ENCODE measurements at places on chromosomes 1 and 21.

DNA sequence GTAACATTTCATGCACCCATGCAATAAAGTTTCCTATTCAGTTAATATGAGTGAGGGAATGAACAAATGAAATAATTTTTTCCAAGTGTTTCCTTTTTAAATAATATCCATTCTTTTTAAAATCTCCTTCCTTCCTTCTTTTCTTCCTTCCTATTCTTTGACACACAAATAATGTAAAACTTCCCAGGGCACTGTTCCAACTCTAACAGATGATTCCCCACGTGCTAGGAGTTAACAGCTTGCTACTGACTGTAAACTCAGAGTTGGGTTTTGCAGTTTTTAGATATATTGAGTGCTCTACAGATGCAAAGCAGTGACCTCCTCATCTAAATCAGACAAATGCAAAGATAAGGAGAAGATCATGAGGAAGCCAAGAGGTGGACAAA is 54.0 kb upstream of the POU2F1 start:
- no peak for DNase-seq

- no peak for DNase-seq
Measured at GRCh38 chr1:12677565-12677964, 33.7 kb downstream of the AADACL4 start.

GRCh38 chr1:165129568-165130164 is 226.8 kb downstream of the LMX1A start:
- peak; percentile 49 for DNase-seq

GRCh38 chr1:187819086-187819485 is 990.3 kb downstream of the PLA2G4A start:
- DNase-seq, result no peak

- no peak for DNase-seq
Measured at GRCh38 chr21:16620786-16621320, 891.1 kb downstream of the USP25 start.
